Cerebellar cortex (tissue), 1 donor: ENCODE measurements at places on chromosomes 16 and 17.

DNA sequence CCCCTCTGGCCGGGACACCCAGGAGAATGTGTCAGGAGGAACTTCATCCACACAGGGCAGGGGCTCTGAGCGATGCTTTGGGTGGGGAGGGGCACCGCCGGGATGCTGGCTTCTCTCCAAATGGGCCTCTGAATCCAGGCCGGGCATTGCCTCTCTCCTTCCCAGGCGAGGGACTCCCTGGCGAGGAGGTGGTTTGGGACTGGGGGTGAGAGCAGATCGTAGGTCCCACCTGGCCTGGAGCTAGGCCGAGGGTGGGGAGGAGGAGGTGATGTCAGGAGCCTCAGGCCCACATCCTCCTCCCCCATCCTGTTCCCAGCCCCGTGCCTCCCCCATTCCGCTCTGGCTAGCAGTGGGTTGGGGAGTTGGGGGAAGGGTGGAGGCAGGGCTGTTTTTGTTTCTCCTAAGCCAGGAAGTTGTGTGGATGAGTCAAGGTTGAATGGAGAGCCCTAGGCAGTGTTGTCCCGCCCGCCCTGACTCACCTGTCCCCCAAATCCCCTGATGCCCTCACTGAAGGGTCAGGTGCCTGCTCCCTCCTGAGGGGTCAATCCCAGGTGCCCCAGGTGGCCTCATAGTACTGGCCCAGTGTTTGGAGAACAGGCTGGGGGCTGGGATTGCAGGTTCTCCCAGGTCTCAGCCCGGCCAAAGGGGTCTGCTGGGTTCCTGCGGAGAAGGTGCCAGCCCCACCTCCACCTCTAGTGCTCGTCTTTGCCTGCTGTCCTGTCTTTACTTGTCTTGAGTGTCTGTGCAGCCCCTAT, 2.8 kb downstream of the GRB7 start:
- no peak for DNase-seq

- no peak for DNase-seq
Observed at GRCh38 chr16:8920645-8921346, 38.6 kb downstream of the LITAFD start.

GRCh38 chr16:23651943-23652468, 10.7 kb downstream of the DCTN5 start:
- no peak for DNase-seq

GRCh38 chr17:76262732-76263344, 2.3 kb upstream of the UBALD2 start:
- no peak for DNase-seq

GRCh38 chr17:49886036-49886435, 38.2 kb upstream of the TAC4 start:
- no peak for DNase-seq

DNA sequence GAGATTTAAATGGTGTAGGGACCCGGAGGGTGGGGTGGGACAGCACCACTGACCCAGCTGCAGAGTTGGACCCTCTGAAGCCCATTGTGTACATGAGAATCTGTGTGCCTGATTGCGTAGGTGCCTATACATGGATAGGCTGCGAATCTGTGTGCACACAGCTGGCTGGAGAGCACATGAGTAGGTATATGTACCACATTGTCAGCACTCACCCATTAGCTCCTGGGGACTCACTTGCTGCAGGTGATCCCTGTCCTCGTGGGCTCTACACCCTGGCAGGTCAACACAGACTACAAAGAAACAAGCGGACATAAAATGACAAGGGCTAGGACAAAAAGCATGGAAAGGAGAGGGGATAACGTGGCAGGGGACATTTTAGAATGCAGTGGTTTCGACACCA, 11.3 kb upstream of the CETP start:
- DNase-seq = no peak

GRCh38 chr17:28729950-28730330, 1.4 kb downstream of the NEK8 start:
- DNase-seq = no peak

DNA sequence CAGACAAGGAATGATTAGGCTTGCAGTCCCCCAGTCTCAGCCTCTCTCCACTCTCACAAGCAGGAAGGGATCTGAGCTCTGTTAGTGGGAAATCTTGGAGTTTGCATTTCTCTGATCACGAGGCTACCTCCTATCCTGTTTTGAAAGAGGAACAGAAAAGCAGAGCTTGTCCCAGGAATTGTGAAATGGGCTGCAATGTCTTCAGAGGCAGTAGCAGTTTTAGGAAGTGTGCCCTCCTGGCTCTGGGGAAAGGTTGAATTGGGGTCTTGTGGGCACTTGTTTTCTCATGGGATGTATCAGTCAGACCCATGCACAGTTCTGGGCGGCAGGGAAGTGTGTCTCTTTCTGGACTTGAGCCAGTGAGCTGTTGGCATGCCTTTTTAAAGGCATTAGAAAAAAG, 22.8 kb downstream of the NUP85 start:
- DNase-seq = no peak

DNA sequence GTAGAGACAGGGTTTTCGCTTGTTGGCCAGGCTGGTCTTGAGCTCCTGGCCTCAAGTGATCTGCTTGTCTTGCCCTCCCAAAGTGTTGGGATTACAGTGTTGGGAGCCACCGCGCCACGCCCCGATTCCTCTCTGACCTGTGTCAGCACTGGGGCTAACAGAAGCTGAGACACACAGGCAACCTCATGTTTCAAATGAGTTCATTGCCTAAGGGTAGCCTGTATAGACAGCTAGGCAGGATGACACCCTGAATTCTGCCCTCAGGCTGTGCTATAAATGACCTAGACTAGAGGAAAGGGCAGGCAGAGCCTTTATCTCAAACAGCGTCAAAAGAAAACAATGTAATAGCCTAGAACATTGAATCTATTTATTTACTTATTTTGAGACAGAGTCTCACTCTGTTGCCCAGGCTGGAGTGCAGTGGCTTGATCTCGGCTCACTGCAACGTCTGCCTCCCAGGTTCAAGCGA, 2.3 kb upstream of the CDK3 start:
- no peak for DNase-seq

GRCh38 chr17:73430848-73431247, 119.0 kb upstream of the CDC42EP4 start:
- peak; percentile 65 for DNase-seq

DNA sequence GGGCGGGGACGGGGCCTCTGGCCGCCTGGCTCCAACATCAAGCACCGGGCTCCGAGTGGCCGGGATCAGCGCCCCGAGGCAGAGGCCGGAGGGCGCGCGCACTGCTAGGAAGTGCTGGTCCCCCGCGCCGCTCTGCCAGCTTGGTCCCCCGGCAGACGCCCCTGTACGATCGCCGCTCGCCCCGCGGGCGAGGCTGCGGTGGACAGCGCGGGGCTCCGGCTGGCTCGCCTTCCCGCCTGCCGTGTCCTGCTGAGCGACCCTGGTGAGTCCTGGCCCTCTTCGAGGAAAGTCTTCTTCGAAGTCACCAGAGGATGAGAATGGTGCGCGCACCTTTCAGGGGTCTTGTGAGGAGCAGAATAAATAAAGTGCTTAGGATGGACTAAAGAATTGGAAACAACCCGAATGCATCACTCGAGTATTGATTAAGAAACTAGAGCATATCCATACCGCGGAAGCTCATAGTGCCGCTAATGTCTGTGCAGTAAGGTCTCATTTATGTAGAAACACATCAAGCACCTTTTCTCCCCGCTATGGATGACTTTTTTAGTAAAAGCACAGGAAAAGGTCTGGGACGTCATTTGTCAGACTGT, 392 bp downstream of the ZNF213 start:
- no peak for DNase-seq

GRCh38 chr16:19008245-19009169, 24.8 kb downstream of the TMC7 start:
- peak; percentile 35 for DNase-seq

DNA sequence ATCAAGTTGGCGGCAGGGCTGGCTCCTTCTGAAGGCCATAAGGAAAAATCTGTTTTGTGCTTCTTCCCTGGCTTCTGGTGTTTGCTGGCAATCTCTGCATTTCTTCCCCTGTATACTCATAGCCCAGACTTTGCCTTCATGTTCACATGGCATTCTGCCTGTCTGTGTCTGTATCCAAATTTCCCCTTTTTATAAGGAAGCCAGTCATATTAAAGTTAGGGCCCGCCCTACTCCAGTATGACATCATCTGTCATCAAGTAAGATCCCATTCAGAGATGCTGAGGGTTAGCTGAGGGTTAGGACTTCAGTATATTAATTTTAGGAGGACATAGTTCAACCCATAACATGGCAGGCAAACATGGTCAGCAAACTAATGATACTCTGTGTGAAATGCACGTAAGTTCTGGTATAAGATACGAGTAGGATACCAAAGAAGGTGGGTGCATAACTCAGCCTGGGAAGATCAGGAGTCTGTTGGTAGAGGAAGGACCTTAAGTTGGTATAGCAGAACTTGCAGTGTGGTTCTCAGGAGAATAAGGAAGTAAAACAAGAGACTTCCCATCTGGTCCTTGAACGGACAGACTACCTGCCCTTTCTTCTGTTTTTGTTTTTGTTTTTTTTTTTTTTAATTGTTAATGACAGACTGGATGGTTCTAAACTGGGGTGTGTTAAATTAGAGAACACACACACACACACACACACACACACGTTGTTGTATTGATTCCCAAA, 13.9 kb downstream of the MAP2K6 start:
- DNase-seq = no peak

GRCh38 chr17:79850571-79851460, 11.6 kb upstream of the CBX4 start:
- no peak for DNase-seq

DNA sequence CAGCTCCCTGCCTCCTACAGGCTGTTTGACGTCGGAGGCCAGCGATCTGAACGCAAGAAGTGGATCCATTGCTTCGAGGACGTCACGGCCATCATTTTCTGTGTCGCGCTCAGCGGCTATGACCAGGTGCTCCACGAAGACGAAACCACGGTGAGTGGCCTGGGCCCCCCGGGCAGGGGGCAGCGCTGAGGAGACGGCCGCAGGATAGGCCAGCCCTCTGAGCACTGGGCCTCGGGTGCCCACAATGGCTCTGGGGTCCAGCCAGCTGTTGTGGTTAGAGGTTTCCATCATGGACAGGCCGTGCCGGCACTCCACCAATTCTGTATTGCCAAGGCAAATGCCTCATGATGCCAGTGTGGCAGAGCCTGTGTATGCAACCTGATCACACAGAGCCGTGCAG, 88.6 kb downstream of the AMFR start:
- no peak for DNase-seq

- DNase-seq = no peak
Observed at GRCh38 chr17:71440513-71440912, 680.3 kb upstream of the SOX9 start.

DNA sequence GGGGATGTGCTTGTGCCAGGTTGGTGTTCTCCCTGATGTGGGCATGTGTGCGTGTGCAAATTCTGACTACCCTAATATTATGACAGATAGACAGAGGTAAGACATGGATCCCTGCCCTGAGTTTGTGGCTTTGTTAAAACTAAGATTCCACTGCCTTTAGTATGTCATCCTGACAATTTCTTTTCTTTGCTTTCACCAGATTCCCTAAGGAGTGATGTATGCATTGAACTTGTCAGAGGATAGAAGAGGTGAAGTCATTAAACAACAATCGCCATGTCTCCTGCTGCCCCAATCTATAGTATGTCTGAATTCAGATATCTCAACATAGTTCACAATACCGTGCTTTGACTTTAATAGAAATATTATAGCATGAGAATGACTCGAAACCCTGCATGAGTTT, 137.1 kb upstream of the ELAC2 start:
- DNase-seq = no peak

DNA sequence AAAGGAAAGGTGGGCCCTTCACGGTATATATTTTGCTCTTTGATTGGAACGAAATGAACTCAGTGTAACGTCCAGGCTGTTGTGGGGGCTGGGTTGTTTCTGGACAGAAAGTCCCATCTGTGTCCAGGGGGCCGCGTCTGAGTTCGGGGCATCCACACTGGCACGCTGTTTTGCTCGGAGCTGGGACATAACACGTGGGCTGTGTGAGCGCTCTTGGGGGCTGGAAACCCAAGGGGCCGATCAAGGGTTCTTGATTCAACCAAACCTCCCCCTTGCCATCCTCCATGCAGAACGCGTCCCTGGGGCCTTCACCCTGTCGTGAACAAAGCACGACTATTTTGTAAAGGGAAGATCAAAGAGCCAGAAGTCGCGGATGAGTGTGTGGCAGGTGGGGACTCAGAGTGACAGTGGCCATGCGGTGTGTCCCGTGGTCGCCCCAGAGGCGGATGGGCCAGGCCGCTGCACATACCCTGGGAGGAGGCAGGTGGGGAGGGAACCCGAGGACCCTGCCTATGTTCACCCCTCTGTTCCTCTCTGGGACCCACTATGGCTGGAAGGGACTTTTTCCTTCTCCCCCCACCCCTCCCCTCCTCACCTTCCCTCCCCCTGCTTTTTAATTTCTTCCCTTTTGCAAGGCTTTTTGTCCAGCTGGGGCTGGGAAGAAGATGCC, 387.2 kb downstream of the SEC14L1 start:
- no peak for DNase-seq

GRCh38 chr17:59193336-59193862, 16.4 kb upstream of the SMG8 start:
- DNase-seq = no peak

- no peak for DNase-seq
Observed at GRCh38 chr17:82019690-82020571, 2.7 kb downstream of the CENPX start.

- no peak for DNase-seq
Observed at GRCh38 chr16:30874244-30874820, 19.5 kb downstream of the BCL7C start.

- DNase-seq = no peak
Observed at GRCh38 chr16:63241497-63242028, 1205.3 kb upstream of the CDH8 start.

DNA sequence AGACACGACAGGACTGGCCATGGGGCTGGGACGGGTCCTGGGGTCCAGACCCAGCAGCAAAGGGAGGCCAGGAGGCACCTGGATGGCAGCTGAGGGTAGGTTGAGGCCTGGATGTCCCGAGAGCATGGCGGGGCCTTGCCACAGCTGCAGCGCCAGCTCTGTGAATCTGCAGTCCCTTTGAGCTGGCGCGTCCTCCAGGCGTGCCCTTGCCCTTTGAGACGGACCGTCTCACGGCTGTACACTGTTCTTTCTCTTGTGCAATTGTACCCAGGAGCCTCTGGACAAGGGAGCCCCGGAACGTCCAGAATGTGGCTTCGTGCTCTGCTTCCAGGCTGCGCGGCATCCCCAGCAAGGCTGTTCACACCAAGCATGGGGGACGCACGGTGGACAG, 69.5 kb upstream of the CIBAR2 start:
- DNase-seq = no peak

DNA sequence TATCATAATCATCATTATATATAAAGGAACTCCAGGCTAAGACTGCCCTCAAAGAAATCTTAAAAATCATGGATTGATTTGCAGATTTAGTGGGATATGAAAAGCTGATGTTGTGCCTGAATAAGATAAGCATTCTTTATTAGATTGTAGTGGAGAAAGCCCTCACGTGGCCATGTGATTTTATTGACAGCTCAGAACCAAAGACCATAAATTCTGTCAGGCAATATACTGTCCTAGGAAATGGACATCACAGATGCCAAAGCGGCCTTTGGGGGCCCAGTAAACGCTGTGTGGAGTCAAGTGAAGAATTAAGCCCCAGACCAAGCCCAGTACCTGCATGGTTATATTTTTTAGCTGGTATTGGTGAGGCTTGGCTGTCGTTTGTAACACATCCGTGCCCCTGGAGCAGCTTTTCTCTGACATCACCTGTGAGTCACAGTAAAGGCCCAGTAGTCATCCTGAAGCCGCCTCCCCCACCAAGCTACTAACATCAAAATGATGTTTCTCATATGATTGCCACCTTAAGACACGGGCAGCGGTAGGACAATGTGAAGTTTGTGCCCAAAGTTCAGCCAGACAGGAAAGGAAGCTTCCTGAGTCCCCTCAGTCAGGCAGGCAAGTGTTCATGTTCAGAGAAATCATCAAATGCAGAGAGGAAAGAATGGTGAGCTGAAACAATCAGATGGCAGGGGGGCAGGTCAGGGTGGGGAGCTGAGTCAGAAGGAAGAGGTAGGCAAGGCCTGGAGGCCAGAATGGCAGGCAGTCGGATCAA, 209.4 kb downstream of the IRX3 start:
- no peak for DNase-seq
